Inflammatory macrophage treated with lipopolysaccharide for 4 hours (primary cell): ENCODE measurements at places on chromosomes 12 and 14.

- DNase-seq = no peak
Observed at GRCh38 chr14:64213086-64213485, 81.1 kb downstream of the ESR2 start.

DNA sequence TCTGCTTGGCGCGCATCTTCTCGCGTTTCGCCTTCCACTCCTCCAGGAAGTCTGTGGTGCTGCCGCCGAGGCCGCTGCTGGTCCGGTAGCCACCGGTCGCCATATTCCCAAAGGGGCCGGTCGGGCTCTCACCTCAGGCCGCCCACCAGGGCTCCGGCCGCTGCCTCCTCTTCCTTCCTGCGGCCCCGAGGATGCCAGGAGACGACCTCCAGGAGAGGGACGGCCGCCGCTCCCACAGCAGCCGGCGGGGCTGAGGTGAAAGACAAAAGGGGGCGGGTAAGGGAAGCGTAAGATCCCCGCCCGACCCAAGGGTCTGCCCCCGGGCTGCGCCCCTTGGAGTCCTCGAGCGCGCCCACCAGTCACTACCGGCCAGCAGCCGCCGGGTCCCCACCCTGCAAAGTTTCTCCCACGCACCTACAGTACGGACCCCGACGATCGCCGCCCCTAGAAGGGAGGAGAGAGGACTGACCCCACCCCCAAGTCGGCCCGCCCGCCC lies 574 bp downstream of the PAWR start:
- no peak for DNase-seq

GRCh38 chr12:720231-720941 lies 32.0 kb upstream of the WNK1 start:
- DNase-seq = no peak

GRCh38 chr14:97975962-97976361 lies 1178.8 kb downstream of the VRK1 start:
- DNase-seq = no peak

DNA sequence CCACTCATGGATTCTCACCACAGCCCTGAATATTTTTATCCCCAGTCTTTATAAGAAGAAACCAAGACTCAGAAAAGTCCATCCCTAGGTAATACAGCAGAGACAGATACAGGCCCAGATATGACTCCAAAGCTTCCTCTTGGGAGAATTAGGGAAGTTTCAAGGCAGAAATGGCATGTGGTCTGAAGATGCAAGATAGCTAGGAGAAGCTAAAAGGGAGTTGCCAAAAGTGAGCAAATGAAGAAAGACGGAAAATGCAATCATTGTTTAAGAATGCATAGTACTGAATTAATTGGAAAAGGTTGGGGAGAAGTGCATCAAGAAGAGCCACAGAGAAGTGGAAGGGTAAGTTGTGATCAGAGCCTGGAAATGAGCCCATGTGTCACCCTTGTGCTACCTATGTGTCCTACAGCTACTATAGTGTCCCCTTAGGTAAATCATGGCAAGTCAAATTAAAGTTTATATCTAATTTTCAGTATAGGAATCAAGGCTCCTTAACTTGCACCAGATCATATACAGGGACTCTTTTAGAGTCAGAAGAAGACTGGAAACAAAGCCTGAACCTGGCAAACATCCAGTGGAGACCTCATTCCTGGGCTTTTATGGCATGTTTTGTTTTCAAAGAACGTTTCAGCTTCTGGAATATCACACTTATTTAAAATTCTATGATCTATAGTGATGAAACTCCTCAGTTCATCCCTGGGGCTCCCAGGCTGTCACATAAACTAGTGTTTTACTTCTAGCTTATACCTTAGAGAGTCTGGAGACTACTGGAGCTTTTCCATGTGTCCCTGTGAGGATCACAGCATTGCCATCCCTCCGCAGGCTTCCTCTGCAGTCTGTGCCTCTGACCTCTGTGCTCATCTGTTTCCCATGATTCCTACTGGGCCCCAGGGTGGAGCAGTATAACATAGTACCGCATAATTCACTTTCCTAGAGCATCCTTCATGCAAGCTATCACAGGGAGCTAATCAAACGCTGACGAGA lies 189.0 kb upstream of the CDKN3 start:
- DNase-seq = no peak

GRCh38 chr12:5203720-5204119 lies 160.0 kb downstream of the KCNA5 start:
- no peak for DNase-seq

- peak; percentile 49 for DNase-seq
Observed at GRCh38 chr14:74913986-74914573, 9.0 kb downstream of the RPS6KL1 start.
